Activated CD4-positive, alpha-beta T cell treated with anti-CD3 and anti-CD28 coated beads, Interleukin-2, amount 10 ng/mL, durations not matched to agents 7 days and 5 days (primary cell): ENCODE measurements at places on chromosomes 2 and 18. TPM values are rescaled to one million over a fixed set of nuclear protein-coding genes. Genes with fewer than 3 reads are reported as not detected.

DNA sequence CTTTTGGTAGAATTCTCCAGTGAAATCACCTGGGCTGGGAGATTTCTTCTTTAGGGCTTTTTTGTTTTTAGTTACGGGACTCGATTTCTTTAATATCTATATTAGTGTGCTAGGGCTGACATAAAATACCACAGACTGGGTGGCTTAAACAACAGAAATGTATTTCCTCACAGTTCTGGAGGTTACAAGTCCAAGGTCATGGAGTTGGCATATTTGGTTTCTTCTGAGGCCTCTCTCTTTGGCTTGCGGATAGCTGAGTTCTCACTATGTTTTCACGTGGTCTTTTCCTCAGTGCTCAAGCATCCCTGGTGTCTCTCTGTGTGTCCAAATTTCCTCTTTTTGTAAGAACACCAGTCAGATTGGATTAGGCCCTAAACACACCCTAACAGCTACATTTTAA lies 208.5 kb upstream of the DTNA start:
- no peak for DNase-seq

- DNase-seq: no peak
Observed at GRCh38 chr2:224142397-224143312, 103.6 kb upstream of the SERPINE2 start.

DNA sequence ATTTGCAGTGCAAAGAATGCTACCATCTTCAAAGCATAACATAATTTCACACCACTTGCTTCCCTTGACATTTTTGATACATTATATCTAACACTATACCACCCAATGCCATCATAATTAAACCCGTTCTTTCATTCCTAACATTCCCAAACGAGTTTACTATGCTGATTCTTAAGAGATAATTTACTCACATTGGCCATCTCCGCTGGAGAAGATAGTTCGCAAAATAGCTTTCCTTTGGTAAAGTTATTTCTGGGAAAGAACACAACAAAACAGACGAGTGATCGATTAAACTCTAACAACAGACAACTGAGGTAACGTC lies 716 bp downstream of the MMADHC start:
- no peak for DNase-seq

Gene SLC5A7
- not detected for total RNA-seq

GRCh38 chr18:31197676-31198075 lies 35.0 kb upstream of the DSC1 start:
- DNase-seq: no peak

DNA sequence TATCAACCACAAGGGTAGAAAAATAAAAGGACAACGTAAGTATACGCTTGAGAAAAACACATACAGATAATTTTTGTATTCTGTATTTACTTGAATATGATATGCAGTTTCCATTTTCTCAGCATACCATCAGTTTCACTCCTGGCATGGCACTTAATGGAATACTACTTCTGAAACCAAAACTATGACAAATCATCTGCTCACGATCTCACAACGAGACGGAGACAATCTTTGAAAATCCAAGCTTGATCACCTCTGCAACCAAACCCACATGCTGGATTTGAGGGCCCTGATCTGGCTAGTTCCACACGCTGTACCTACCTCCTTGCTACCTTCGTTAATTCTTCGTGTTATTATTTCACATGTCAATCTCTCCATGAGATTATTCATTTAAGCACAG lies 387.6 kb downstream of the NBAS start:
- no peak for DNase-seq
